ENCODE measurements at places on chromosomes 11 and 22.

GRCh38 chr11:94134651-94135512 is 6.2 kb downstream of the PANX1 start:
- peak; percentile 77 for DNase-seq

- DNase-seq, result no peak
Observed at GRCh38 chr11:103736315-103737036, 300.0 kb upstream of the DDI1 start.

- no peak for DNase-seq
Observed at GRCh38 chr11:94708642-94709041, 59.5 kb upstream of the AMOTL1 start.

DNA sequence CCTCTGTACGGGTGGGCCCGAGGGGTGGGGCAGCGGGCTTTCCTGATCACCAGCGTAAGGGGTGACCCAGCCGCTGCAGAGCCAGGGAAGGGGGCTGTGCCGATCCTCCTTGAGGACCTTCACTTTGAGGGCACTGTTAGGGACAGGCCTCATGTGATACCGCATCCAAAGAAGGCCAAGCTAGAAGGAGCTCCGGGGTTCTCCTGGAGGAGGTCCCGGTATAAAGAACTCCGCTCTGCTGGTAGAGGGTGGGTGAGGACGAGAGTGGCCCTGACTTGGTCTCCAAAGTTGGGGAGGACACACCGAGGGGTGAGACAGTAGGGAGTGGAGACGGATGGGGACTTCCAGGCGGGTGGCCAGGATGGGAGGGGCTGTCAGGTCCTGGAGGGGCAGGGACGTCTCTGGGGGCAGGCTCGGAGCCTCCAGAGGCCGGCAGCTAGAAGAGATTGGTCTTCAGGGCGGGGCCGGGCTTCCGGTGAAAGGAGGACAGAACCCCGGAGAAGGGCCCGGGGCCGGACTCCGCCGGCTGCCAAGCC is 4.6 kb downstream of the PHOX2A start:
- DNase-seq, result no peak

DNA sequence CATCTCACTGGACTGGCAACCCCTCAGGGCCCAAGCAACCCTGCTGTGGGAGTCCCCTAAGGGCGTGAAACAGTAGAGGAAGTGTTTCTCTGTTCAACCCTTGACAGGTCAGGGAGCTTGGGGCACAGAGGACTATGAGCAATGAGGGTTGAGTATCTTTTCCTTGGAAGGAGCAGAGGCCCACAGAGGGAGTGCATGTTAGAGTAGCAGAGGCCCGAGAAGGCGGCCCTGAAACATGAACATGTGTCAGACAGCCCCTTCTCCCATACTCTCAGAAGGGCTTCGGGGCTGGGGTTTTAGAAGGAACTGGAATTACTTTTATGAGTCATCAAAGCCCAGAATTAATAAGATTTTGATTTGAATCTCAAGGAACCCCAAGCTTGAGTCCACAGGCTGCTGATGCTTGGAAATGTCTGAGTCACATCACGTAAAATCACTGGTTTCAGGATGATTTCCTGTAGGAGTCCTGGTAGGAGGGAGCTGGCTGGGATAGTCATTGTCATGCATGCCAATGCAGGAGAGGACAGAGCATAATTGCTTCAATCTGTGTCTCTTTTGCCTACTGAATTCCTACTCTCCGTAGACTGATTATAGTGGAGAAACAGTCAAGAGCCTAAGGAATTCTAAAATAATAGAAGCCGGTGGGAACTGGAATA is 22.6 kb downstream of the C11orf71 start:
- no peak for DNase-seq

DNA sequence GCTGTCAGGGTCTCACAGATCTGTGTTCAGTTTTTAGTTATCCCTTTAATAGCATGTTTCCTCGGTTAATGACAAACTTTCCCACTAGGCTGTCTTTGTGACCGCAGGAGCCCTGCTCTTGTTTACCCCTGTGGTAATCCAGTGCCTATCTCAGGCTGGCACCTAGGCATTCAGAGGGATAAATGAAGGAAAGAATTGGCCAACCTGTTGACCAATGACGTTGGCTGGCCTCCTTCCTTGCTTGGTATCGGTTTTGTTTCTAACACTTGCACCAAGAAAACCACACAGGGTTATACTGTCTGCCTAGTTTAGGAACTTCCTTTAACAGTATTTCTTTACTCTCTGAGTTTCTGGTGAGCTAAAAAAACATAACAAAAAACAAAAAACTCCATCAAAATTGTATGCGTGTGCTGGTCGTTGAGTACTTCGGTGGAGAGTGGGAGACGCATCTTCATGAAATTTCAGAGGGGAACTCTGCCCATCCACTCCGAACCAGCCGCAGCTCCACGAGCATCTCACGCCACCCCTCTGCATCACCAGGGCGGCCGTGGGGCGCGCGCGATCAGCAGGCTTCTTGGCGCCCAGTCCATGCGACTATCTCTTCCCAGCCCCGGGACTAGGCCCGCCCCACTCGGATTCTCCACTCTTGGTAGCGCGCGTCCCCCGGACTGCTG is 563 bp upstream of the ENDOD1 start:
- no peak for DNase-seq

GRCh38 chr11:2107521-2107920 is 31.7 kb downstream of the IGF2 start:
- DNase-seq, result no peak

DNA sequence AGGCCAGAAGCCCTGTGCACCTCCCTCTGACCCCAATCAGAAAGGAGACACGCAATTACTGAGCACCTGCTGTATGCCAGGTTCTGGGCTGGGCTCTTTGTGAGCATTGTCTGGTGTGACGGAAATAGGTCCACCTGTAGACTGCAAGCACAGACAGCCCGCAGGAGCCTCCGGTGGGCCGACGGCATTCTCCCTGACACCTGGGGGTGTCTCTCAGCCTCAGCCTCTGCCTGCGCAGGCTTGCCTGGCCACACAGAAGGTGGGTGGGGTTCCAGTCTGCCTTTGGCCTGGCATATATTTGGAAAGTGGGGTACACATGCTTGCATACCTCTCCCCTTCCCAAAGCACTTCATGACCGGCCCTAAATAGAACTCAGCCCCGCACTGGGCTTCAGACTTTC is 129.3 kb downstream of the BUD13 start:
- DNase-seq, result no peak

All from thoracic aorta (tissue), 2 donors.